CMK (cell line): ENCODE measurements at places on chromosomes 7 and 10.

DNA sequence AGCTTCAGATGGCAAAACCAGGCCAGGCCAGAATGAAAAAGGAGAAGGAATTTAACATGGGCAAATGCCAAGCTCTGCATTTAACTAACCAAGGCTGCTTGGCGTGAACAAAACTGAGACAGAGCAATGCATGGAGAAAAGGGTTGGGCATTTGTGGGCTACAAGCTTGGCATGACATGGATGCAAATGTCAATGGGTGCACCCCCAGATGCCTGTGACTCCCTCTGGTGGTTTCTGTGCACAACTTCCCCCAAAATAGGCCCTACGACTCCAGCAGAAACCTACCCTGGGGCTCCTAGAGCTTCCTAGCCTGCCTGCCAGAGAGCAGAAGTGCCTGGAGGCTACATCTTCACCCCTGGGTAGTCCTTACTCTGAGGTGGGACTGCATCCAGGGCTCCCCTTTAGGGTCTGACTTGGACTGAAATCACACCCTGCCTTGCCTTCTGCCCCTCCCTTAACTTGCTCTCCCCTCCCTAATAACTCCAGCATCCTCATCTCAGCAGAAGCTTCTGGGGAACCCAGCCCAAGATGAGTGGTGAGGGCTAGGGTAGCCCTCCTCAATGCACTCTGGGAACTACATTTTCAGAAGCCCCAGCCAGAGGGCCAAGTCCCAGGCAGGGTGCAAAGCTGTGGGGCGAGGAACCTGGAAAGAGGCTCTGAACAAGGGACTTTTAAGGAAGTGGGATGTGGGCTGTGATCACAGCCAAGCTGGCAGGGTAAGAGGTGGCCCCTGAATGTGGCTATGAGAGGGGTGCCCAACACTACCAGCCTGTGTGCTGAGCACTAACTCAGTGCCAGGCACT, 11.3 kb downstream of the GPRIN2 start:
- no peak for DNase-seq

DNA sequence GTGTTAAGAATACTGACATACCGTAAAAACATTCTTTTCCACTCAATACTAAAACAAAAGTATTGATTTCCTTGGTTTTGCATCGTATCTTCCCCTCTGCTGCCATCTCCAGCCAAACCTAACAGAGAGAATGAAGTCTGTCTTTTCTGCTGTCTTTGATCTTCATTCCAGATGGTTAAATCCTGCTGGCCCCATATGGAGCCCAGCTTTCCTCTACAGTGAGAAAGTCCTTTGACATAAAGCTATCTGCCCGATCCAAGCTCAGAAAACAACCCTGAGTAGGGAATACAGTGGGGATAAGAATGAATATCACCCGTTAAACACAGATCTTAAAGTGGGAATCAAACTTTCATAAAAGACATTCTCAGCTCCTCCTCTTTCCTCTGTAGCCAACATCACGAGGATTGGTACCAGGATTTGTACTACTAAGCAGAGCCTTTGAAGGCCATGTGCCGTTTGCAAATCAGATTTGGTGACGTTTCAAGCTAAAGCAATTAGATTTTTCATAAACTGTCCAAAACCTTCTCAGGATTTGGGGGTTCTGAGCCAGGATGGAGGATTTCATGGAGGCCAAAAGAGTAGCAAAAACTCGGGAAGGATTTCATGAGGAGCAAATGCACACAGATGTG, 30.8 kb upstream of the GPAM start:
- DNase-seq = no peak

DNA sequence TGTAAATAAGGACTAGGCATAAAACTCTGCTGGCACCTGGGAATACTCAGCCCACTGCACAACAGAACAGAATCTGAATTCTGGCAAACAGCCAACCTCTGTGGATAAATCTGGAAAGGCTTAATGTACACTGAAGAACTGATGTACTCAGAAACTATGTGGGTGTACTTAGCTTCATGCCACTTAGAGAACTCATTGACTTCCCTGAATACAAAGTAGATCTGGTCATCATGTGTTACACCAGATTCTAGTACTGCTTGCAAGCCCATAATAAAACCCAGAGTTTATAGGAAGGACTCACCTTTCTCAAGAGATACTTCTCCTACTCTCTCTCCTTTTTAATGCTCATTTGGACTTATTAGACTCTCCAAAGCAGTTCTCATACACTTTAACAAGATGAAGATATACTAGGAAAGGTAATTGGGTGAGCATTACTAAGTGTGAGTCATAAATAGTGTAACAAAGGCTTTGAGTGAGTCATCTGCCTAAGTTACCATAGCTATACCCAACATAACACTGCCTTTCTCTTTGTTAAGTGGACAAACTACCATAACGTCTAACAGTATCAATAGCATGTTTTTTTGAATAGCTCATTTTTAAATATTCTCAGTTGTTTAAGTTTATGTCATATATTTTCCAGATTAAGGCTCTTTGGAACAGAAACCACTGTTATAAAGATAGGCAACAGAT, 309.1 kb downstream of the MDFIC start:
- DNase-seq = no peak

- DNase-seq = no peak
These were observed 14.8 kb upstream of the MKLN1 start for GRCh38 chr7:131312838-131313237.

DNA sequence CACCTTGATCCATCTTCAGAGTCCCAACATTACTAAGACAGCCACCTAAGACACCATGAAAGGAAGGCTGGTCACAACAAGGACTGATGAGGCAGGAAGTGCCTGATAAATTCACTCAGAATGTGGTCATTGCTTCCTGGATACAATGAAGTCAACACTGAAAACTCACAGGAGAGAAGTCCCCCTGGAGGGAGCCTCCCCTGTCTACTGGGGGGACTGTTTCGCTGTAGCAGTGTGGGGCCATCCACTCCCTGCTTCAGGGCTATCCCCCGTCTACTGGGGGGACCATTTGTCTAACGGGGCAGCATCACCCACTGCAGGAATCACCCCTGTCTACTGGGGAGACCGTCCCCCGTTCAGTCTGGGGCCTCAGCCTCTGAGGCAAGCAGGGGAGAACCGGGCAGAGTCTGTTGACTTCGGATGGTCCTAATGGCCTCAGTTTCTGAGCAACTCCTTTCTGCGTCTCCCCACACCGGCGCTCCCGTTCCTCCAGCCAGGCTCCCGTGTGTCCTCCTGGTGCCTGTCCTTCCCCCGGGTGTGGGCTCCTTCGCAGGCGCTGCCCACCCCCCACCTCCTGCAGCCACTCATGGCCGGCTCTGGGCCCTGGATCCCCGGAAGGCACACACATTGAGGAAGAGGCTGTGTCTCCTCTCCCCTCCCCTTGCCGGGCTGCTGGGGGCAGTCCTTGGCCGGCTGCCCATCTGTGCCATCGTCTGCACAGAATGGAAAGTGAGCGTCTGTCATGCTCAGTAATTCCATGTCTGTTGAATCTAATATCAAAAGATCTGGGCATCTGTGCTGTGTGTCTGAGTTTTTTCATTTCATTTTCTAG, 59.9 kb upstream of the DNAJB6 start:
- DNase-seq = no peak

DNA sequence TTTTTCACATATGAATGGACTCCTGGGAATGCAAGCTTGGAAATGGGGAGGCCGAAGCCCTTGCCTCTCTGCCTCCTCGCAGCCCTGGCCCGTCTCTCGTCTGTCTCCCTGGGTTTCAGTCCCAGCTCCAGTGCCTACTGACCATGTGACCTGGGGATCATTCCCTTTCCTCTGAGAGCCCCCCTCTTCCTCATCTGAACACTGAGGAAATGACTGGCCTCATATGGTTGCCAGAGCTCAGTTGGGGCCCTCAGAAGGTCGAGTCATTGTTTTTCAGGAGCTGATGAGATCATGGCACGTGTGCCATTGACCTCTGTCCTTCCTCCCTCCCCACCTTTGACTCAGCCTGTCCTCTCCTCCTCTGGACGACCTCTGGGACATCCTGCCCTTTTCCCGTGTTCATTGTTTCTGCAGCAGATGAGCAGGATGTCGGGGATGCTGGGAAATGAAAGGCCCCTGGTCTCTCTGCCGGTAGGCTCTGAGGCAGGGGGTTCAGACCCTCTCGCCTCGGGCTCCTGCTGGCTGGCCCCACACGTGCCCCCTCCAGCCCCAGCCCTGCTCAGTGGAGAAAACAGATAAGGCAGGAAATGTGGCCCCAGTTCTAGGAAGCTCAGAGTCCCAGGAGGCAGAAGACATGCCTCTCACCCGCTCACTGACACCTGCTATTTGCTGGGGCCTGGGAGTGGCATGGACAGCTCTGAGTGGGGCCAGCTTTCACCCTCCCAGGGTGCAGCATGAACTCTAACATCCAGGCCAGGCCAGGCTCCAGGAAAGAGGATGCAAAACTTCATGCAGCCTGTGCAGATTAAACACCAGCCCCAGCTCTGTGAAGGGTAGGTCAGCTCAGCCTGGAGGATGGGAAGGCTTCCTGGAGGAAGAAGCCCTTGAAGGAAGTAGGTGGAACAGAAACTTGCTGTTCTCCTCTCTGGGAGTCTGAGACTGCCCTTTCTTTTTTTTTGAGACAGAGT, 8.3 kb upstream of the PPP1R35 start:
- peak; percentile 65 for DNase-seq

- no peak for DNase-seq
These were observed 77.7 kb downstream of the VIPR2 start for GRCh38 chr7:159066816-159067575.

GRCh38 chr10:96878057-96878456, 46.0 kb downstream of the LCOR start:
- no peak for DNase-seq

DNA sequence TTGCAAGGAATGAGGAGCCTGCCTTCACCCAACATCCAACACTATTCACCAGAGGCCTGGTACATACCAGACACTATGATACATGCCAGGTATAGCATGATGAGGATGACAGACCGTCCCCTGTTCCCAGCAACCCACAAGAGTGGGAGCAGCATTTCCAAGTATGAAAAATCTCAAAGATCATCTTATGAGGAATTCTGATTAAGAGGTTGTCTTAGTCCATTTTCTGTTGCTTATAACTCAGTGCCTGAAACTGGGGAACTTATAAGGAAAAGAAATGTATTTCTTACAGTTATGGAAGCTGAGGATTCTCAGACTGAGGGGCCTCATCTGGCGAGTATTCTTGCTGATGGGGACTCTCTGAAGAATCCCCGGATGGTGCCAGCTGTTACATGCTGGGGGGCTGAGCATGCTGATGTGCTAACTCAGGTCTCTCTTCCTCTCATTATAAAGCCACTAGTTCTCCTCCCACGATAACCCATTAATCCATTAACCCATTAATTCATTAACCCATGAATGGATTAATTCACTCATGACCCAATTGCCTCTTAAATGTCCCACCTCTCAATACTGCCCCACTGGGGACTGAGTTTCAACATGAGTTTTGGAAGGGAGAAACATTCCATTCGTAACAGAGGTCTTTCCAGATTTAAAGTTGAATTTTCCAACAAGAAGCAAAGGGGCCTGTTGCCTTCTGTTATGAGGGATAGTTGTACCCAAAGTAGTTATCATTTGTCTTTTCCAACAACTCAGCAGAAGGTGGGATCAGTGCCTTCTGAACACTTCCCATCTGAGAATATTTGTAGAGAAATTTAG, 173.9 kb downstream of the HERPUD2 start:
- DNase-seq = no peak

DNA sequence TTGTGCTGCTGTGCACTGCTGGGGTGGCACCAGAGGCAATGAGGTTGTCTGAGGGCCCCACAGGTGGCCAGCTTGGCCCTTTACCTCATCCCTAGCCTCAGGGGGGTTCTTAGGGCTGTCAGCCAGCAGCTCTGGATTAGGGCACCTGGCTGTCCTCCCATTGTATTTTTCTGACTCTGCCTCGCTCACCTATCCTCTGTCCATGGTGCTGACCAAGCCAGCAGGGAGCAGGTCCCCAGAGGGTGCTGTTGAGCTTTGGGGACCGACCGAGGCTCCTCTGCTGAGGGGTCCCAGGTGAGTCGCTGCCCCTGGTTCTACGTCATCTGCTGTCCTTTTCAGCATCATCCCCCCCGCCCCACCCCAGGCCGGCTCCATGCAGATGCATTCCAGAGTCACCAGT, 32.1 kb upstream of the ZNF735 start:
- no peak for DNase-seq

GRCh38 chr7:107622894-107623293, 37.7 kb upstream of the SLC26A4 start:
- no peak for DNase-seq

GRCh38 chr7:120131096-120131839, 141.7 kb upstream of the KCND2 start:
- DNase-seq = no peak

DNA sequence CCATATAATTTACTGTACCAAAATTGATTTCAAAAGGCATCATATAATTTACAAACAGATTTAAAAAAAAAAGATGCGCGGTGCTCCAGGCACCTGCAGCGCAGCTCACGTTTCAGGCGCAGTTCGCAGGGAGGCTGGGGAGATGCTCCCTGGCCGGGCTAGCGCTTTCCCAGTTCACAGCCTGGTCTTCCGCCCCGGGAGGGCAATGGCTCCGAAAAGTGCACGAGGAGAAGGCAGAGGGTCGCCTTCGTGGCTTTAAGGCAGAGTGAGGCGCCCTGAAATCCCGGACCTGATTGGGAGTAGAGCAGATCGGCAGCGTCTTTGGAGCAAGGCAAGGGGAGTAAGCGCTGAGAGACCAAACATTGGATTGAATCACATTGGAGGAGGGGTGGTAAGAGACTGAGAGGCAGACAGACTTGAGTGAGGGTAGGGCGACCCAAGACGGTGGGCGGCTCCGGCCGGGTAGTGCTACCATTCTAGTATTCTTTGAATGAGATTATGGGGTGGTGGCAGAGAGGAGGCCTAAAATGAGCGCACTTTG, 1.5 kb downstream of the NEUROG3 start:
- no peak for DNase-seq

DNA sequence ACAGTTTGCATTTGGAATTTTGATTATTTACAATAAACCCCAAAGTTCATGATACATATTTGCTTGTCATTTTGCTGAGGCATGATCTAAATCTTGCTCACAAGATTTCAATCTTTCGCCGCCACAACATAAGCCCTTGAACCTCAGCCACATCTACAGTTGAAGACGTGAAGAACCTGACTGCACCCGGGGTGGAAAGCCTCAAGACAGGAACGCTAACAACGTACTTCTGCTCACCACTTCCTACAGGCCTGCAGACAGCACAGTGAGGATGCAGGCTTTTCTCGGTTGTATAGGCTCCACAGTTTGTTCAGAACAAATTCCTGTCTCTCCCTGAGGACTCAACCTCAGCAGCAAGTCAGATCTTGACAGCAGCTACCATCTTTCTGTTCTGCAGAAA, 393.8 kb upstream of the PRKCQ start:
- DNase-seq = no peak

DNA sequence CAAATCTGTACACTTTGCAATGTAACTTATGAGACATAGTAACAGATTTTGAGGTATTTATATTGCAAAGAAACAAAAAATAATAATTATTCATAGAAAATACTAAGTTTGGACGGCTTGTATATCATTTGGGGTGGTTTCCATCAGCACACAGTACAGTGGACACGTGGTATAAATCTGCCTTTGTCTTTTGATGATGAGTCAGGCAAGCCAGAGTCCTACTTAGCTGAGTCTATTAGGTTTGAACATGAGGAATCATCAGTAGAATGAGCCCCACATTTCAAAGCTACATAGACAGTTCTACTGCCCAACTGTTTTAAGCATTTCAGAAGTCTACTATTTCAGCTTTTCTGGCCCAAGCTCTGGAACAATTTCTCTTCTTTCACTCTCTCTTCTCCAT, 803.2 kb downstream of the PHTF2 start:
- no peak for DNase-seq
